ENCODE measurements at places on chromosomes 3 and 15.

GRCh38 chr3:39361252-39361927, 21.8 kb upstream of the SLC25A38 start:
- DNase-seq = no peak

DNA sequence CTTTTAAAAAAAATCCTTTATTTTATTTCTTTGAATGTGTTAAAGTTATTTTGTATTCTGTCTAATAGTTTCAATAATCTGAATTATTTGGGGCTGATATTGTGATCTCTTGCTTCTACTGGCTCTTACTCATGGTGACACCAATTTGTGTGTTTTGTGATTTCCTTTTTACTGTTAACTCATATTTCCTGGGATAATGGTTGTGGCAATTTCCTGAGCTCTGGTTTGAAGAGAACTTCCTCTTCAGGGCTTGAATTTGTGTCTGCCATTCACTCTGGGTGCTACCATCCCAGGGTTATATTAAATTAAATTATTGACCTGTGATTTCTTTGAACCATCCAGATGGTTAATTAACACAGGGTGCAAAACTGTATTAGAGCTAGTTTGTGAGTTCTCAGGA, 60.4 kb upstream of the RNF7 start:
- no peak for DNase-seq

GRCh38 chr15:73647259-73648013, 14.2 kb upstream of the NPTN start:
- no peak for DNase-seq

DNA sequence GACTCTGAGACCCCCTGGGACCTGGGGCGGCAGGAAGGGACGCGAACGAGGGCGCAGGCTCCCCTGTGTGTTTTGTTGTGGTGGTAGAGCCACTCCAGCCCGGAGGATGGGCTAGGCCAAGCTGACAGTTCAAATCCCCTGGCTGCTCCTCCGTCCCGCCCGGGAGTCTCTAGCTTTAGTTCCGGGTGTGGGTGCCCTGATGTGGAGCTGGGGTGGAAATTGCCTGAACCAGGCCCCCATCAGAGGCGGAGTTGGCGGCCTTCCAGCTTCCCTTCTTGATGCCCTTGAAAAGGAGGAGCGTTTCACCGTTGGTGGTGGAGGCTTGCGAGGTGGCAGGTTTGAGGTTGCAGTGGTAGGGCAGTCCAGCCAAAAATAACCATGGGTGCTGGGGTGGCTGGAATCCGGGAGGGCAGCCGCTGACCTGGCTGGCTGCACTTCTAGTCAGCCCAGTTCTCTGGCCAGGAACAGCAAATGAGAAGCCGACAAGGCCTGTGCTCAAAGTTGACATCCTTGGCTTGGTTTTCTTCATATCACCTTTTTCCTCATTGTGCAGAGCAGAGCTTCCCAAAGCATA, 817 bp downstream of the CLK3 start:
- peak; percentile 56 for DNase-seq

DNA sequence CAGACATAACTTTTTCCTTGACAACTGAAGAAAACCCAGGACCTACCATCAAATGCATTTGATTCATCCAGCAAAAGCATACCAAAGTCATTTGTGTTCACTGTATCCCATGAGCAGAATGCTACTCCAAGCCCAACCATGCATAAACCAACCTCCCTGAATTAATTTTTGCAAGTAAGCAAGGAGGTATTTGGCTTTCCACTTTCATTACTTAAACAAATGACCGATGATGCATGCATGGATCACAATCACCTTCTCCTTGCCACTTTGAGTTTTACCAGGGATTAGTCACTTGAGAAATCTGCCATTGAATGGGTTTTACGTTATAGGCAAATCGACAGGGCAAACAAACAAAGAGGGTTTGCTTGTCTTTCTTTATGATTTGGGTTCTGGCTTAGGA, 214.8 kb downstream of the FMN1 start:
- no peak for DNase-seq

GRCh38 chr3:154142608-154143007, 21.4 kb downstream of the ARHGEF26 start:
- no peak for DNase-seq

- no peak for DNase-seq
Observed at GRCh38 chr3:4665197-4665596, 172.0 kb downstream of the ITPR1 start.

- DNase-seq = no peak
Observed at GRCh38 chr3:89847955-89848354, 740.5 kb downstream of the EPHA3 start.

- DNase-seq = no peak
Observed at GRCh38 chr3:147361454-147362420, 44.6 kb downstream of the ZIC4 start.

DNA sequence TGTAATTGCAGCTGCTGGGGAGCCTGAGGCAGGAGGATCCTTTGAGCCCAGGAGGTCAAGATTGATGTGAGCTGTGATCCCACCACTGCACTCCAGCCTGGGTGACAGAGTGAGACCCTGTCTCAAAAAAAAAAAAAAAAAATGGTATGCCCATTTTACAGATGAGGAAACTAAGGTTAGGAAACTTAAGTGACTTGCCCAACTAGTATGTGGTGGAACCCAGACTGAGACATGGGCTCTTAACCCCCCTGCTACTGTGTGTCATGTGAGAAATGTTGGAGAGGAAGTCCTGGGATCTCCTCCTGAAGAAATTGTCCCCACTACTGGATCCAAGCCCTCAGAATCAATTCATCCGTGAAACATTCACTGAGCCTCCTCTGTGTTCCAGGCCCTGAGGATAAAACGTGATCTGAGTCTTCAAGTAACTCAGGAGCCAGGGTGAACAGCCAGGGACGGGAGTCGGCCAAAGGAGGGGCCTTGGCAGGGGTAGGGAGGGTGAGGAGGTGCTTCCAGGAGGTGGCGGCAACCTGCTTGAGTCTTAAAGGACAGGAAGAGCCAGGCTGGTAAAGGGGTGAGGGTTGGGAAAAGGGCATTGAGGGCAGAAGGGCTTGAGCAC, 19.6 kb upstream of the RNU6-1 start:
- no peak for DNase-seq

- DNase-seq = no peak
Observed at GRCh38 chr15:72369964-72370363, 5.8 kb downstream of the HEXA start.

GRCh38 chr3:30201715-30202114, 404.7 kb upstream of the TGFBR2 start:
- DNase-seq = no peak

GRCh38 chr15:51237816-51238215, 100.6 kb downstream of the CYP19A1 start:
- no peak for DNase-seq

DNA sequence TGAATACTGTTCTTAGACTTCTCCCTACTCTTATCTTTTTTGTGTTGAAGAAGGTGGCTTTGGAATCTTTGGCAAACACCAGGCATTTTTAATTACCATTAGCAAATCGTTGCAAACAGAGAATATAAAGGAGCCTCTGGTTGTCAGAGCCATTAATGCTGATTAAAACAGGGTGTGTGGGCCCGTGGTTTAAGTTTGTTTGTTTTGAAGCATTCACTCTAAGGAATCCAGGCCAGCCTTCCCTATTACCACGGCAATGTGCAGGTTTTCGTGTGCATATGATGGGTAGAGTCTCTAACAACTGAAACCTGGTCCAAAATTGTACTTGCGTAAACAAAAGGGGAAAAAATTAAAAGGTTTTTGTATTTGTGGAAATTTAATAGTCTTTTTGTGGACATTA, 141.2 kb upstream of the GMNC start:
- DNase-seq = no peak

DNA sequence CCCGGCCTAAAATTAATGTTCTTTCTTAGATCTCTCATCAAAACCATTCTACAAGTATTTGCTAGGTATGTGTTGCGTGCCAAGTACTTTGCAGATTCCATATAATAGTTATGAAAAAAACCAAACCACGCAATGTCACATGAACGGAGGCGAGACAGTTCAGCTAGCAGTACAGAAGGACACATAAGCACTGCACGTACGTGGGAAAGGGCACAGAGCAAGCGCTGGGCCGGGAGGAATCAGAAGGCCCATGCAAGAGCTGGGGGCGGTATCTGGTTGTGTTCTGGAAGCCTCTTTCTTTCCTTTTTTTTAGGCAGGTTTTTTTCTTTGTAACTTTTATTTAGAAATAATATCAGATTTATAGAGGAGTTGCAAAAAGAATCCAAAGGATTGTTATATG, 11.3 kb downstream of the PDIA5 start:
- DNase-seq = no peak

GRCh38 chr15:61680260-61681037, 379.8 kb downstream of the VPS13C start:
- no peak for DNase-seq

DNA sequence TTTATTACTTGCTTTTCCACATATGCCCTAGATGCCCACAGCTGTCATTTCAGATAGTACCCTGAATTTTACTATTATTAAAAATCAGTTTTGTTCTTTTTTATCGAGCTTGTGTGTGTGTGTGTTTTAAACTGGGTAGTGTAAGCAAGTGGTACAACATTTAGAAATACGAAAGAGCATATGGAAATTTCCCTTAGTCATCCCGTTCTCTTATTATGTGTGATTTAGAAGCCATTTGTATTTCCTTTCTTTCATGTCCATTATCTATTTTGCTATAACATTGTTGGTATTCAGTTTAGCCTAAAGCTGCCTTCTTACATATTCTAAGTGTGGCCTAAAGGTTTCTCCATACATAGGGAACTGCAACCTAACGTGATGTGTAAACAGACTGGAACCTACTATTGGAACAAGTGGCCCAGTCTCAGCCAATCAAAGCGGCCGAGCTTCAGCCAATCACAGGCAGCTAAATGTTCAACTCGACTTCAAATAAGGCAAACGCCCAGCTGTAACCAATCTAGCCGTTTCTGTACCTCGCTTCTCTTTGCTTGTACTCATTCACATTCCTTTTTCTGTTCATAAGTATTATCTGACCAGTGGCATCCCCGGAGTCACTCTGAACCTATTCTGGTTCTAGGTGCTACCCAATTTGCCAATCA, 14.7 kb upstream of the SYN2 start:
- DNase-seq = no peak
